Breast epithelium (tissue), 4 donors: ENCODE measurements at places on chromosomes 12 and 14. TPM values are rescaled to one million over a fixed set of nuclear protein-coding genes. Genes with fewer than 3 reads are reported as not detected.
A peak's percentile ranks its signal among the peaks of the same experiment; 100 is the strongest.

DNA sequence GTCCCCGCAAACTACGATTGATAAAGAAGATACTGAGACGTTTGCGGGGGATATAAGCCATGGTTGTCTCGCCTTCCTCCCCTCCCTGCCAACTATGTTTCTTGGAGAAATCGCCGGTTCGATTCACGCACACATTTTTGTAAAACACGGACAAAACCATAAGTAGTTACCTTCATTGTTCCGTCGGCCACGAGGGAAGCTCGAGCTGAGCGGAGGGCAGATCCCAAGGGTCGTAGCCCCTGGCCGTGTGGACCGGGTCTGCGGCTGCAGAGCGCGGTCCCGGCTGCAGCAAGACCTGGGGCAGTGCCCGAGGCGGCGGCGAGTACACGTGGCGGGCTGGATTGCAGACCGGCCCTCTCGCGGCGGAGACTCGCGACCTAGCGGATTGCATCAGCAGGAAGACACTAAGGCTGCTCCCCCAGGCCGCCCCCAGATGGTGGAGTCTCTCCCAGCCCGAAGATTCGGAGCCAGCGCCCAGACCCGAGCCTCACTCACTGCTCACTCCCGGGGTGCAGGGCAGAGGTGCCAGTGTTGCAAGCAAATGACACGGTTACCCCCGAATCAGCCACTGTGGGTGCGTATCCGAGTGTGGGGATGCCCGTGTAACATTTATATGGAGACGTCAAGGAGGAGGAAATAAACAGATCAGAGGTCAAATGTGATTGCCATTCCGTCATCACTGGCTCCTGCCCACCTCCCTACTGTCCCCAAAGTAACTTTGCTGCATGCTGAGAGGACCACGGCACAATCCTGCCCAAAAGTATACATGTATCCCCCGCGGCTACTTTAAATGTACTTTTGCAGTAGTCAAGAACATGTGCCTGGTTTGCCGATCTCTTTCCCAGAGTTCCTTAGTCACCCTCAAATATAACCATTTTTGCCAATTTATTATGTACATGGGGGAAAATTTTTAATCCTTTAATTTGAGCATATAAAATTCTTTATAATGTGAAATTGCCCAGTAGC is at the start of gene BCAT1:
Gene BCAT1 (minus strand): TSS at position 345 of the 966 bp plus-strand sequence. CDS start 169 bp downstream, at position 176.
- peak; percentile 54 for DNase-seq

- DNase-seq: no peak
Observed at GRCh38 chr14:90732718-90733117, 83.5 kb downstream of the TTC7B start.

DNA sequence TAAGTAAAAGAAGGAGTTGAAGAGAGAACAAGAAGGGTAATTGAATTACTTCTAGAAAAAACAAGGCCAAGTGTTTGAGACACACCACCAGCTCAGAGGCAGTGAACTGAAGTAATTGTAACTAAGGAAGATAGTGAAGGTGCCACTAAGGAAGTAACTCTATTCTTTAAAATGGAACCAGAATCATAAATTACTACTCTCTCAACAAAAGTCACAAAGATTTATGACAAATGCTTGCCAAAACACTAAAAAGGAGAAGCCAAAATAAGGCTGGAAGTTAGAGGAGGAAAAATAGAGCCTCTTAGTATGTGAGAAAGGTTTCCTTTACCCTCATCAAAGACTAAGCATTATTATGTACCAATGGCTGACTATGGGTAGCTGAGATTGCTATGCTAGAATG is 208.5 kb downstream of the MDGA2 start:
- no peak for DNase-seq

DNA sequence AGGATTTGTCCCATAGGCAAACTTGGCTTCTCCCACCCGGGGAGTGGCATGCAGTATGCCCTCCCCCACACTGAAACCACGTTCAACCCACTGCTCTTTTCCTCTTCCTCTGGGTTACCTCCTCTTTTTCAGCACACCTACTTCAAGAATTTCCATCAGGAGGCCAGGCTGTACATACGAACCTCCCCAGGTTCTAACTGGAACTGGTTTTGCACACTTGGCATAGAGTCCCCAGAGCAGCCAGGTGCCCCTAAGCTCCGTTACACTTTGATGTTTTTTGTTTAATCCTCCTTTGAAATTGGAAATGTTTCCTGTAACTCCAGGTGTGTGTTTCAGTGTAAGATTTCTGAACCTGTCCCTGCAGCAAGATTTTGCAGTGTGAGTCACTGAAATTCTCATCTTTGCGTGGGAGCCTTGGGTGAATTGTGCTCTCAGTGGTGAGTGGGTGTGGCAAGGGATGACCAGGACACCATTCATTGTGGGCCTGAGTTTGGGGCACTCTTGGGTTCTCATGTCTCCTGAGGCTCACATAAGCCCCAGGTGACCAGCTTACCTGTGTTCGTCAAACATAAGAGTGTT is 18.2 kb downstream of the CD9 start:
- no peak for DNase-seq

The GAPDH gene
- total RNA-seq: 1,628 TPM

GRCh38 chr12:112964067-112964670 is 14.2 kb upstream of the OAS2 start:
- no peak for DNase-seq

- DNase-seq: no peak
Observed at GRCh38 chr14:55697414-55697861, 117.4 kb downstream of the KTN1 start.

The DIO2 gene
- total RNA-seq: 2.6 TPM

The VRTN gene
- total RNA-seq: not detected
